Astrocyte of the cerebellum (primary cell): ENCODE measurements at places on chromosomes 12 and 14.

- DNase-seq, result no peak
These were observed 337.5 kb downstream of the GLT1D1 start for GRCh38 chr12:129190827-129191226.

GRCh38 chr12:99658671-99659349 lies 11.3 kb downstream of the GARIN6 start:
- peak; percentile 11 for DNase-seq

DNA sequence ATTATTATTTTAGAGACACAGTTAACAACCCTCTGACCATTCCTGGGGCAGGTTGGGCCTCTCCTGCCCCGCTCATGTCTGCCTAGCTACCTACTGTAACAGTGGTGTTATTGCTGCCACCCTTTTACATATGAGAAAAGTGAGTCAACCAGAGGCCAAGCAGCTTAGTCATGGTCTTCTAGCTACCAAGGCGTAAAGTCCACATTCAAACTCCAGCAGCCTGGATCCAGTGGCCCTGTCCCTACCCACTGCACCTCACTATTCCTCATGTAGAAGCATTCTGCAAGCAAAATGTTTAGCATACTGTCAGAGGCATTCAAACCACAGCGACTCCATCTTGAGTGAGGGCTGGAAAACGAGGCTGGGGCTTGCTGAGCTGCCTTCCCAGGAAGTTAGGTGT lies 95.8 kb downstream of the SLC15A4 start:
- DNase-seq, result no peak

DNA sequence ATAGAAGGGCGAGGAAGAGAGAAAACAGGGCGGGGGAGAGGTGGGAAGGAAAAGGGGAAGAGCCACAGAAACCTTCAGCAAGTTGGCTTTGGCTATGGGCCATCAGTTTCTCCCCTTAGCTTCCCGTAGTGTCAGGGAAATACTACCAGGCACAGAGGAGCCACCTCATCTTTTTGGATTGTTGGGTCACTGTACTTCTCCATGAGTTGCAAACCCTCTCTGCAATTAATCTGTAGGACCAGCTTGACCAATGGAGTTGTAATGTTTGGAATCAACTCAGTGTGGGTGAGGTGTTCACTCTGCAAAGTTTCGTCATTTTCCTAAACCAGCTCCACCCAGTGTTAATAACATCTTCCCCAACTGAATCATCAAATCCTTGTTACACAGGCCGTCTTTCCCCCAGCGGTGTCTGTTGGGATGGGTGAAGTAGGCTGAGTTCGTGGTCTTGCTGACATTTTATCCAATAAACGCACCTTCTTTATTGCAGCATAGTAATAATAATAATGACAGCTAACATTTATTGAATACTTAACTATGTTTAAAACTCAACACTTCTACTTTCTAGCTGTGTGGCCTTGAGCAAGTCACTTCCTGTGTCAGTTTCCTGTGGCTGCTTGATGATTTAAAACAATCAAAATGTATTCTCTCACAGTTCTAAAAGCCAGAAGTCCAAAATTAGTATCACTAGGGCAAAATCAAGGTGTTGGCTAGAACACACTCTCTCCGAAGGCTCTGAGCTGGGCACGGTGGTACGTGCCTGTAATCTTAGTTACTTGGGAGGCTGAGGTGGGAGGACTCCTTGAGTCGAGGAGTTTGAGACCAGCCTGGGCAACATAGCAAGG lies 8.1 kb upstream of the GLTP start:
- no peak for DNase-seq

DNA sequence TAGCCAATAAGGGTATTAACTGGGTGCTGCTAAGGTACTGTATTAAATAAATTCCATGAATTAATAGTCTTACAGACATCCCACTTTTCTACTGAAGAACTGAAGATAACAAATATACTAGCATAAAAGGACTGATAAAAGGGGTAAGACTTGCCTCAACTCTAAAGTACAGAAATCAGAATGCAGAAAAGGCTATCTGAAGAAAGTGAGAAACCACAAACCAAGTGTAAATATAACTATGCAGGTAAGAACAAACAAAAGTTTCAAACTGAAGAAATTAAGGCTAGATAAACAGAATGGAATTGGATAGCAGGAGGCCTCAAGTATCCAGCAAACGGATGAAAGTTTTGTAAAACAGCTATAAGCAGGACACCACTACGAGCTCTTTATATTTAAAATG lies 29.5 kb downstream of the YAF2 start:
- DNase-seq, result no peak

DNA sequence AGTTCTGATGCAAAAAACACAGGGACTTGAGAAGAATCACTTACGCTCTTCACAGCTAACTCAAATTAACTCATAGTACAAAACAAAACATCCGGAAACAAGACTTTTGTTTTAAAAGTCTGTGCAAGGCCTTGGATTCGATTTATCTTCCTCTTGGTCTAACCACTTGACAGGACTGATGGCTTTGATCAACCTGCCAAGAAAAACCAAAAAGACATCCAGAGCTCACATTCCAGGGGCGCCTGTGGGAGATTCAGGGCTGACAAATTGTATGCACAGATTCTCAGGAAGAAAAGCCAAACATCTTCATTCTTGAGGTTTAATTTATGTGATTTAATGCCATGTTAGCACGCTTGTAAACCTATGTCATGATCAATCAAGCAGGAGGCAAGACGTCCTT lies 129.1 kb upstream of the TMCC3 start:
- peak; percentile 96 for DNase-seq

DNA sequence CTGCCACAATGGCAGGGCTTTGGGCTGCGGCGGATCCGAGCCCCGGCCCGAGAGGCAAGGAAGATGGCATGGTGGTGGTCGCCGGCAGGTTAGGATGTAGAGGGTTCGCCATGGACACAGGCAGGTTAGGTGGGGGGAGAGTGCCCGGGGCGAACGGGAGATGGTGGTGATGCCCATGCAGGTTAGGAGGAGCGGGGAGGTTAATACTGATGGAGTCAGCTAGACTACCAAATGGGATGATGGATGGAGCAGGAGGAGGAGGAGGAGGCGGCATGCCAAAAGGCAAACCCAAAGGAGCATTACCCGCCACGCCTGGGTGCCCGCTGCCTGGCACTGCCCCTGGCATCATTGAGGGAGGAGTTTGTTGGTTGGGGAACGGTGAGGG lies 6.2 kb downstream of the MYL6 start:
- DNase-seq, result no peak

GRCh38 chr12:11894890-11895289 lies 175.8 kb upstream of the BCL2L14 start:
- DNase-seq, result no peak

GRCh38 chr12:57541717-57542116 lies 5.3 kb downstream of the DCTN2 start:
- DNase-seq, result no peak

- DNase-seq, result no peak
These were observed 42.4 kb downstream of the TMEM30B start for GRCh38 chr14:61238611-61239245.

- DNase-seq, result peak; percentile 1
These were observed 98.9 kb downstream of the PRKCH start for GRCh38 chr14:61420326-61420725.

DNA sequence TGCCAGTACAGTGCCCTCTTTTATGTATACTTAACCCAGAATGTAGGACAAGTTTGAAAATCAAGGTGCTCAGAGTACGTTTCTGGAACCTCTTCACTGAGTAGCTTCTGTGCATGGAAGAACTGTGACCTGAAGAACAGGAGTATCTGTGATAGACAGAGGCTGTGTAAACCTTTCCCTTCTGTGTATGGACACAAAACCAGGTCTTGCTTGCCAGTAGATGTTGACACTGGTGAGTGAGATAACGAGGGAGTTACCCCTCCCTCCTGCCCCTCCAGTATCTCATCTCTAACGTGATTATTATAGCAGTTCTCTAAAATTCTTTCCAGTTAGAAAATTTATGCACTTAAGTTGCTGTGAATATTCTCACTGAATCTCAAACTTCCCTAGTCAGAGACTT lies 170.8 kb downstream of the RPL10L start:
- no peak for DNase-seq

DNA sequence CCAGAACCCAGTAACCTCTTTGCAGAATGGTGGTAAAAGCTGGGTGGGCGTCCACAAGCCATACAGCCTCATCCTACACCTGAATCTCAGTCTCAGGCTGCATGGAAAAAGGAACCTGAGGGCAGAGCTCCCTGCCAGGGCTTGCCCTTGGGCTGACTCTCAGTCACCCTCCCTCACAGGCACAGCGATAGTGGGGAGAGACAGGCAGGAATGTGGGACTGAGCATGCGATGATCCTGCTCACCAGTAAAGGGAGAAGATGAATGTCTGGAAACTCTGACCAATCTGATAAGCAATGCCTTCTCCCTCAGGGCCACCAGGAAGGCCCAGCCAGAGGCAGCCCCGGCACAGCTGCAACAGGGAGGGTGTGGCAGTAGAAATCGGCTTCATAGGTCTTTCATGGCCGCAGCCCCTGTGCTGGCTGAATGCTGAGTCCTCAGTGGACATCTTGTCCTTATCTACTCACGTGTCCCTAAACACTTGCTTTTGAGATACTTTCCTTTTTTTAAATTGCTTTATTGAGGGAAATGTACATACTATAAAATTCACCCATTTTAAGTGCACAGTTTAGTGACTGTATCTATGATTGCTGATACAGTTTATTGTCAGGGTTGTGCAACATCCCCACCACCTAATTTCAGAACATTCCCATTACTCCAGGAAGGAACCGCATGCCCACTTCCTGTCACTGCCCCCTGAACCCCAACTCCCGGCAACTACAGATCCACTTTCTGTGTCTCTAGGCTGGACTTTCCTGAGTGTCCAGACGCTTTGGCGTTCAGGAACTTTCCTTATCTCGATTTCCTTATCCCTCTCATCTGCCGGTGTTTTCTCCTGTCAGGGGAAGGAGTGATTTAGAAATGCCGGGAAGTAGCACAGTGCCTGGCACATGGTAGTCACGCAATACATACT lies 258.1 kb downstream of the PCNX1 start:
- DNase-seq, result no peak

DNA sequence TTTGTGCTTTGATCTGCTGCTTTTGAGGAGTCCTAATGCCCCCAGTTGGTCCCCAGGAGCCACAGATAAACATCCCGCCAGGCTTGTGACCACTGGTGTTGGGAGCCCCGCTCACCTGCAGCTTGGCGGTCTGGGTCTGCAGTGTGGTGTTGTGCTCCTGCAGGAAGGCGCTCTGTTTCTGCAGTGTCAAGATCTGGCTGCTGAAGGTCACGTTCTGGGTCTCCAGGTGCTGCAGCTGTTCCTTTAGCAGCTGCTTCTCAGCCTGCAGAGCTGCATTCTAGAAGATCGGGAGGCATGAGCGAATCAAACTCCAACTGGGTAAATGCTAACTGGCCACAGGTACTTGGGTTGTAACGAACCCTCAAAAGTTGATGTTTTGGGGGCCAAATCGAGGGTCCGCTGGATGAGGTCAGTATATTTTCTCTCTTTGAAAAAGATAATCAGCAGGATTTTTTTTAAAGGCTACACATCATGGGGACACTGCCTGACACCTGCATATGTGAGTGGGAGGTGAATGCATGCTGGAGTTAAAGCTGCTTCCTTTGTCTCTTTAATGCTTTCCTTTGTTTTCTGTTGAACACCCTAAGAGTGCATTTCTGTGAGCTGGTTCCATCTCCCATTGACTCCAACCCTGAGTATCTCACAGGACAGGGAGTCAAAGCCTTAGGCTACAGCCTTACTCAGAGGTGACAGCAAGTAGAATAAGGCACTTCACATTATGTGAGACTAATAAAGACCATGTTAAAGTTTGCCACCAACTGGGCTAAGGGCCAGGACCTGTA lies 61.3 kb upstream of the GPR68 start:
- DNase-seq, result no peak

- no peak for DNase-seq
These were observed 15.2 kb upstream of the CDK2AP1 start for GRCh38 chr12:123286652-123287373.

DNA sequence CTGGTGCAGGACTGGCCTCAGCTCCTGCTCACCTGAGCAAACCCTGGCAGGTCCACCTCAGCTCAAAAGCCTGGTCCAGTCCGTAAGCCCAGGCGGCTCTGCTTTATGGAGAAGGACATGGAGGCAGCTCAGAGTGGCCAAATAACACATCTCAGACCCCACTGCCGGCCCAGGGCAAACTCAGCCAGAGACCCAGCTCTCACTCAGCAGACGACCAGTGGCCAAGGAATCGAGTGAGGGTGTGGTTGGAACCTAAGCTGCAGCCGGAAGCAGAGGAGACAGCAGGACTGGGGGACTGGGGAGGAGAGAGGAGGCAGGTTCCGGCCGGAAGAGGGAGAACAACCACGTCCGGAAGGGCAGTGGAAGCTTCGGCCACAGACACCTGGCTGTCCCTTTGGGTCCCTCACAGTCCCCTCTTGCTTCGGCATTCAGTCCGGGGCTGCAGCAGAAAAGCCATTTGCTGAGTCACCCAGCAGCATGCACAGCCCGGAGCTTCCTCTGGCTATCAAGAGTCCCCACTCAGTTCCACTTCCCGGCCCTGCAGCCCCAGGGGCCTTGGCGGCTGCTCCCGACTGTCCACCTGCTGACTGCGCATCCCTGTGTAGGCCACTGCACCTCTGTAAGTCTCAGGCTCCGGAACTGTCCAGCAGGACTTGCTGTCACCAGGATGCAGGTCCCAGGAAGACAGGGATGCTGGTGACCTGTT lies 104.0 kb downstream of the CALM1 start:
- DNase-seq, result no peak

GRCh38 chr12:55685671-55686070 lies 22.0 kb downstream of the ITGA7 start:
- DNase-seq, result no peak

DNA sequence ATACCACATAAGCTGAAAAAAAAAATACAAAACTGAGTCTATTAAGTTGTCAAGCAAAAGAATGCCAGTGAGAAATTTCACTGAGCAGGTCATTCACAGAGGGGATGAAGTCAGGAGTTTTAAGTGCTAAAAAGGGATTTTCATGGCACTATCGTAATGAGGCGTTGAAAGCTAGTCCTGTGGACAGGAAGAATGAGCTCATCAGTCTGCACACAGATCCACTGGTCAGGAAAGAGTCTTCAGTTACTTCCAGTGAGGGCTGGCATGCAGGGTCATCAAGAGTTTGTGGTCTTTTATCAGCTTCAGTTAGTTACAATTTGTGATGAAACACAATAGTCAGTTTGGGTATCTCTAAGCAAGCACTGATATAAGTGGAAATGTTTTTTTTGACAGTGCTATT lies 88.1 kb upstream of the WSCD2 start:
- no peak for DNase-seq

GRCh38 chr12:104384141-104384880 lies 72.4 kb upstream of the CHST11 start:
- no peak for DNase-seq

DNA sequence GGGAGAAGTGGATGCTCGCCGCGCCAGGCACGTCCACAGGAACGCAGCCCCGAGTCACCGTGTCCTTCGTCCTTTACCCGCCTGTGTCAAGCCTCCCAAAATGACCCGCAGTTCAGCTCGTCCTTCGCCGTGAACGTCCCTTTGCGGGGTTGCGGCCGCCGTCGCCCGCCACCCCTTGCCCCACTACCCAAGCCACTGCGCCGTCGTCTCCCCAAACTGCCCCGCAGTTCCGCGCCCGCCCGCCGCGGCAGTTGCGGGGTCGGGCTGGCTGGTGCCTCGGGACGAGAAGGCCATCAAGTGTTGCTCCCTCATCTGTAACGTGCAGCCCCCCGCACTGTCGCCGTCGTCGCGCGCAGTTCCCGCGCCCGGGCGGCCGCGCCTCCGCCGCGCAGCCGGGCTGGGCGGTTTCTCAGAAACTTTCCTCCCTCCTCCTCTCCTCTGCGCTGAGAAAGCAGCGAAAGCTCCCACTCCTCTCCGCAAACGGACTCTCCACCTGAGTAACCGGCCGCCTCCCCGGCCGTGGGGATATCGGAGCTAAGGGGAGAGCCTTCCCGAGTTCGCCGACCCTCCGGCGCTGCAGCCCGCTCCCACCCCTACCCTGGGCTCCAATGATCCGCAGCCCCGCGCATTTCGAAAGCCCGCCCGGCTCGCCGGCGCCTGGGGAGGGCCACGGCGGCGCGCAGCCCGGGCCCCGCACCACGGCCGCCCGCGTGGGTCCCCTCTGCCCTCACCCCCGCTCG lies 6.7 kb downstream of the CDKN1B start:
- no peak for DNase-seq
